ENCODE measurements at places on chromosomes 11 and 22. TPM values are rescaled to one million over a fixed set of nuclear protein-coding genes. Genes with fewer than 3 reads are reported as not detected.

ACR gene
- not detected for total RNA-seq

DNA sequence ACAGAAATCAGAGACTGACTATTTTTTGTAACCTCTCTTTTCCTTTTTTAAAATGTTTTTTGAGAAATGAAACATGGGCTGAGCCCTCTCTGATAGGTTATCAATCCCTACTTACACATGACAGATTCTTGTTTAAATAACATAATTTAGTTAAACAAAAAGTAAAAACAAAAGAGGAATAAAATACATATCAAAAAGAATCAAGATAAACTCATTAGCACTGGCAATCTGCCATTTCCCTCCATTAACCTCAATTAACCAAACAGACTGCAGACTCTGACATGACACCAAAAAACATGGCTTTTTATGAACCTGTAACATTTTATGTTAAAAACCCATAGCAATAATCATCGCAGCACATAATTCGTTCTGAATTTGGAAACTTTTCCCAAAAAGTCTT lies 284.4 kb upstream of the MTNR1B start:
- no peak for DNase-seq

GRCh38 chr11:134742224-134742612 lies 330.2 kb upstream of the B3GAT1 start:
- DNase-seq = no peak

GRCh38 chr11:122616718-122617117 lies 38.8 kb upstream of the UBASH3B start:
- DNase-seq = no peak

DNA sequence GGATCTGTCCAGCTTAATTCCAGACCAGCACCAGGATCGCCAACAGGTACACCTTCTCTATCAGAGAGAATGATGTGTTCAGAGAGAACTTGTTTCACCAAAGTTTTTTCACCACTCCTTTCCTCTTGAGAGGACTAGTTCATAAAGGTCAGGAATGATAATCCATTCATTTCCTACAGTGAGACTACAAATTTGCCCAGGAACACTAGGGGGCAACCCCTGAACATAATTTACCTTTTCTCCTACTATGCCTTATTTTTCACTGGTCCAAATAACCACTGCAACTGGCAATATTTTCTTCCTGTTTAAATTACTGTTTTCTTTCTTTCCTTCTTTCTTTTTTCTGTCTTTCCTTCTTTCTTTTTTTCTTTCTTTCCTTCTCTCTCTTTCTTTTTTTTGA lies 22.5 kb downstream of the CAVIN3 start:
- DNase-seq = no peak

Measured in neural progenitor cell (in vitro differentiated cells).